ENCODE measurements at places on chromosomes 16 and 17. TPM values are rescaled to one million over a fixed set of nuclear protein-coding genes. Genes with fewer than 3 reads are reported as not detected.

GRCh38 chr16:9238346-9238745 is 146.9 kb downstream of the HAPSTR1 start:
- no peak for DNase-seq

ATP2A3 gene
- total RNA-seq = 264 TPM

GRCh38 chr16:56743840-56744239 is 13.9 kb downstream of the NUP93 start:
- no peak for DNase-seq

DNA sequence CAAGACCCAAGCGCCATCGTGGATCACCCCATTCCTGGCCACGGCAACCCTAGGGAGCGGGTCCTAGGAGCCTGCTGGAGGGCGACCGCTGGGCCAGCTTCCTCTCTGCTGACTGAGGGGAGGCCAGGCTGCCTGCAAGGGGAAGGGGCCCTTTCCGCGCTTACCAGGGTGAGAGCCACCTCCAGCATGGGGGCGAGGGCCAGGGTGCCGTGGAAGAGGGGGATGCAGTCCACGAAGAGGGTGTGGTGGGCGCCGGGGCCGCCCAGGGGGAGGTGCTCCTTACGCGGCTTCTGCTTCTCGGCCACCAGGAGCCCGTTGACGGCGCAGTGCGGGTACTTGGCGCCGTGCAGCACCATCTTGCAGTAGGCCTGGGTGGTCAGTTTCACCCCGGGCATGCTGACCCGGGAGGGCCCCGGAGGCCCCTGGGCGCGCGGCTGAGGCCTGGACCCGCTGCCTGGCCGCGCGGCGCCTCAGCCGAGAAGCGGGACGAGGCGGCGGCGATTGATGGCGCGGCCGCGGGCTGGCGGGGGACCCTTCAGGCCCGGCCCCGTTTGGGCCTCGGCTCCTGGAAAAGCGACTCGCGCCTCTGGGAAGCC is 345 bp downstream of the EMC8 start:
- DNase-seq = peak; percentile 63

DNA sequence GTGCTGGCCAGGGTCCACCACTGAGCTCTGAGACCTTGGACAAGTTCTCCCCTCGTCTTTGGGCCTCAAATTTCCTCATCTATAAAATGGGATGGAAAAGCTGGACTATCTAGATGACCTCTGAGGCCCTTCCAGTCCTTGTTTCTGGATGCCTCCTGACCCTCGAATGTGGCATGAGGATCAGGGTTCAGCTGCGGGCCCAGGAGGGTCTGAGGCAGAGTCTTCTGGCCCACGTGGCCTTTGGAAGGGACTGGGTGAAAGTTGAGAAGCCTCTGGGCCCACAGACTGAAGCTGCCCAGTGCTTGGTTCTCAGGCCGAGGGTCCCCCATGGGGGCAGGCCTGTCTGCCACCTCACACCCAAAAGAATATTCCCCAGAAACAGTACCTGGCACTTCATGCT is 16.9 kb upstream of the MRPS23 start:
- no peak for DNase-seq

SULT1A4 gene
- 2.2 TPM for total RNA-seq

- no peak for DNase-seq
These were observed 34.5 kb downstream of the ZDHHC7 start for GRCh38 chr16:84976644-84977400.

- DNase-seq = peak; percentile 23
These were observed 90.9 kb downstream of the GOSR1 start for GRCh38 chr17:30568117-30568430.

DNA sequence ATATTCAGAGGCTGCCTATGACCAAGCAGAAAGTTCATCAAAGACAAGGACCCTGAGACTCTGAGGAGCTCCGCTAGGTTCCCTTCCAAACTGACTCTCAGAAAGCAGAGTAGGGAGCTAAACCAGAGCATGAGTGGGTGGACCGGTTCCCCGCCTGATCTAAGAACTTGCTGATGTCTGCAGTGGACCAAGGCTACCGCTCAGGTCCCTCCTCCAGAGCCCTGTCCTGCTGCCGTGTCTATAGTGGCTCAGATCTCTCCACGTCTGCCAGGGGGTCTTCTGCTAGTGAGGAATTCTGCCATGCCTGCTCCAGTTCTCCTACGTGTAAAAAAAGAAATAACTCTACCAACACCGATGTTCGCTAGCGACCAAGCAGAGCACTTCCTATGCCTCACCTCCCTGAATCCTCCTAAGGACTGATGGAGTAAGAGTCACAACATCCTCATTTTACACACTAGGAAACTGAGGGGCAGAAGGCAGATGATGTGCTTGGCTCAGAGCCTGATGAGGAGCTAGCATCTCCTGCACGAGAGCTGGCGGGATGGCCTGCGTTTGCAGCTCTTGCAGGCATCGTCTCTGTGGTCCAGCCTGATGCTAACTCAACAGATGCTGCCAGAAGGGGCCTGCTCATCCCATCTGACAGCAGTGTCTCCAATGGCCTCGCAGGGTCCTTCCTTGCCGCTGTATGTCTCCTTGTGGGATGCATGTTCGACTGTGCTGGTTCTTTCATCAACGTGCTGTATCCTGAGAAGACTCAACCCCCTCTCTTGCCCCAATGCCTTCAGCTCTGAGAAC is 265.5 kb downstream of the C16orf95 start:
- no peak for DNase-seq

DNA sequence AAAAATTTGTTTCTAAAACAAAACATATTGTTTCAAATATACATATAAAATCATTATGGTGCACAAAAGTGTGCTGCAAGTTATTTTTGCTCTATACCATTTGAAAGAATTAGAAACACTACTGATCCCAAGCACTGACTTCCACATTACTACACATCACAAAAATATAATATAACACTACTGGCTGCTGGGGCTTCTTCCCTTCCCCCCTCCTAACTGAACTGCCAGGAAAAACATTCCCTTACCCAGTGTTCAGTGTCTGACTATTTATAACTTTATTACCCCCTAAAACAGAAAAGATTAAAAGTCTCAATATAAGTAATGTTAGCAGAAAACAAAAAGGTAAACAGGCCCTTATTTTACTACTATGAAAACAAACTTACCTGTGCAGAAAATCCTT is 36.9 kb downstream of the GPATCH8 start:
- DNase-seq = no peak

DNA sequence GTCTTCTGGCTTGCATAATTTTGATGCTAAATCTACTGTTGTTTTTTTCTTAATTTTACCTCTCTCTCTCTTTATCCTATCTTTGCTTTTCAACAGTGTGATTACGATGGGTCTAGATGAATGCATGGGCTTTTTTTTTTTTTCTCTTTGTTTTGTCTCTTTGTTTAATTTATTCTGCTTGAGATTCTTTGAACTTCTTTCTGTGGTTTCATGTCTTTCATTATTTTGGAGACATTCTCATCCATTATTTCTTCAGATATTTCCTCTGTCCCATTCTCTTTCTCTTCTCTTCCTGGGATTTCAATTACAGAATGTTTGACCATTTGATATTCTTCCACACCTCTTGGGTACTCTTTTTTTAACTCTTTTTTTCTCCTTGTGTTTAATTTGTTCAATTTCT is 52.3 kb downstream of the CCDC182 start:
- DNase-seq = no peak

GRCh38 chr17:3528403-3528851 is 29.2 kb downstream of the TRPV3 start:
- no peak for DNase-seq

DNA sequence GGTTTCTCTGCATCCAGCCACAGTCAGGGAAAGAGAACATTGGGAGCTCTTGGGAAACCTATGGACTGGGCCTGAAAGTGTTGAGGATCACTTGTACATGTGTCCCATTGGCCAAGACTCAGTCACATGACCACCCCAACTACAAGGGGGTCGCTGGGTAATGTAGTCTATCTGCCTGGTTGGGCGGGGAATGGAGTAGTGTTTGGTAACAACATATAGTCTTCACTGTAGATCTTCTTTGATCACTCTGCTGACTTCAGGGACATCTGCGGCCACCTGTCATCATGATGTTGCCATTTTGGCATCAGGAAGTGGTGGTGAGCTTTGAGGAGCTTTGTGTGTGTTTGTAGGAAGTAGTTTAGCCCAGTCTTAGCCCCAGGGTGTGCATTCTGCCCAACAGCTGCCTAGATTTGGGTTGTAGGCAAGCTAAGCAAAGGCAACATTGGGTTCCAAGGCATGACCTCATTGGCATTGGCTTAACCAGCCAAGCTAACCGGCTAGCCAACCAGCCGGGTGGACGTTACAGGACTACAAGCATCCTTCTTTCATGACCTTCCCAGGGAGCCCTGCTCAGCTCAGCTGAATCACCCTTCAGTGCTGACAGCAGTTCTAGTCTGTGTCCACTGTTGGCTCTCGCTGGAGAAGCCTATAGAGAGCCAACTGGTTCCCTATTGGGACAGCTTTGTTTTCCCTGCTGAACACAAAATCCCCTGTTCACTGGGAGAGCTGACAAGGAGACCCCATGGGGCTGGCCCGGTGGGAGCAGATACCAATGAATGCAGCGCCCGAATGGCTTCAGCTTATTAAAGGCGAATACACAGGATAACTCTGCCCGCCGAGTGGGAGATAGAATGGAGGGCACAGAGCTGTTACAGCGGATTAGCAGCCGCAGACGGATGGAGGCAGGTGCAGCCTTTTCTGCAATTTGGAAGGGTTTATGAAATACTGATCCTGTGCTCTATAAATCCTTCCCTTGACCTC is 178.6 kb downstream of the NTN1 start:
- DNase-seq = no peak

DNA sequence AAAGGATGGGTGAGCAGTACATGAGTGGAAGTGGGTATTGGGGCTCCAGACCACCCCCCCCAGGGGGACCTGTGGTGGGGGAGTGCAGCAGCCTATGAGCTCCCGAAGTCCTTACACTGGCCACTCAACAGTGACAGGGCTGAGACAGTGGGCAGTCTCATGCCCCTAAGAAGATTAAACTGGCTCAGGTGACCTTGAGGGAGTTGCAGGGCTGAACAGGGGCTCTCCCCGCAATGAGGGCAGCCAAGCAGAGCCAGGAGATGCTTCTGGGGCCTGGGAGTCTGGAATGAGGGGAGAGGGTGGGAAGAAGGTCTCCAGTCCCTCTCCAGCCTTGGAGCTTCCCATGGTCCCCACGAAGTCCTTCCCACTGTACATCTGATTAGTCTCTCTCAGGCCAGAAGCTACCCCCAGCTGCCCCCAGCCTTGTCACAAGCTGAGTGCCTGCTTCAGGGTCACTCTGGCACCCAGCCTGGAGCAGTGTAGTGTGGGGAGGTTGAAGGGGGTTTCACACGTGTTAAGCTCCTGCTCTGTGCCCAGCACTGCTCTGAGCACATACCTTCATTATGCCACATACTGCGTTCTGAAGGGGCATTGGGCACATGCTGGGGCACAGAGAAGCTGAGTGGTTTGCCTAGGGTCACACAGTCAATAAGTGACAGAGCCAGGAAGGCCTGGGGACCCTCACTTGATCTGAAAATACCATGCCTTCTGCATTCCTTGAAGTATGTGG is 1.0 kb upstream of the CDH16 start:
- DNase-seq = no peak

DNA sequence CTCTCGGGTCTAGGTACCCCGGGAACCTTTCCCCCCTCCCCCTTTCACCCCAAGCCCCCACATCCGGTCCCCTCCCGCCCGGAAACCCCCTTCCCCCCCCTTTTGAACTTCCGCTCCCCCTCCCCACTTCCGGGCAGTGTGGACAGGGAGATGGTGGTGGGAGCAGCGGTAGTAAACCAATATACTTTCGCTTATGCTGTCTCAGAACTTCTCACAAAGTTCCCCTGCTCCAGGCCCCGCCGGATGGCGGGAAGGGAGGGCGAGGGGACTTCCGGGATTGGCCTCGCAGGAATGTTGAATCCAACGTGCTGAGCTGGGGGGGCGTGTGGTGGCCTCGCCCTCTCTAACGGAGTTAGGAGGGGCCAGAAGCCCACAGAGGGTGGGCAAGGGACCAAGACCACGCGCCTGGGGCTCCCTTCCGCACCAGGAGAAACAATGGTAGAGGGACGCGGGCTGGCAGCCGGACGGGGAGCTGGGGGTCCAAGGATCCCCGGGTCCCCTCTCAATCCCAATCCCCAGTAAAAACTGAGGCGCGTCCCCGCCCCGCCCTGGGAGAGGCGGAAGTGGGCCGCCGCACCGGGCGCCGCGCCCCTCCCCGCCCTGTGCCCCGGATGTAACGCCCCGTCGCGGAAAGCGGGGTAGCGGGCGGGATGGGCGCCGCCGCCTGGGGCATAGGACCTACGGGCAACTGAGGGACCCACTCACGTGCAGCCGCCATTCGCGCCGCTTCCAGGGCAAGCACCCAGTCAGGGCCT is 742 bp downstream of the PFN1 start:
- peak; percentile 87 for DNase-seq

DNA sequence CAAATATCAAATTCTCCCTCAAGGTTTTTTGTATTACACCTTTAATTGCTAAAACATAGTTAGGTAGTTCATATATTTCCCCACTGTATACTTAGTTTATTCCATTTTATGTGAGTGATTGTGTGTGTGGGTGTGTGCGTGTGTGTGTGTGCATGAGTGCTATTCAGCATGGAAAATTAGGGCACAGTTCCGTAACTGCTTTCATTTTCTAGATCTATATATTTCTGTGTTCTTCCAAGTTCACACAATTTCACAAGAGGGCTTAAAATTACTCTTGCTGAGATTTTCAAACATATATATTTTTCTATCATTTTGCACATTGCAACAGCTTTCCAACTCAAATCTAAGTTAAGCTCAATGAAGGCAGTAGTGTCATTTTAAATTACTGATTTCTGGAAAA is 782.9 kb upstream of the SOX9 start:
- no peak for DNase-seq

ASPA gene
- total RNA-seq = not detected

RDM1 gene
- 13.5 TPM for total RNA-seq

MT1E gene
- total RNA-seq = 54.1 TPM

- peak; percentile 70 for DNase-seq
These were observed 4.7 kb downstream of the KCTD5 start for GRCh38 chr16:2686912-2687507.

PRRT2 gene
- 0.85 TPM for total RNA-seq

DNA sequence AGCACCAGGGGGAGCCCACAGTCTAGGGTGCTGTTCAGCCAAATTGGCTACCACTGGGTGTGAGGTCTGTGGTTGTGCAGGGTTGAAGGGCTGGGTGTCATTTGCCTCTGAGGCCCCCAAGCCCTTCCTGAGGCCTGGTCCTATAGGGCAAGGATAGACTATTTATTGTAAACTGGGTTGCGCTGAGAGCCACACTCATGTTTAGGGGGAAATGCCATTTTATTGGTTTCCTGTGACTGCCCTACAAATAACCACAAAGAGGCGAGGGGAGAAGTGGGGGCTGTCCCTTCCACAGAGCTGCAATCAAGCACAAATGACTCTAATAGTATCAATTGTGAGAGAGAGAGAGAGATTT is 3.6 kb upstream of the ZCCHC14 start:
- no peak for DNase-seq

CD300LG gene
- total RNA-seq = not detected

DNA sequence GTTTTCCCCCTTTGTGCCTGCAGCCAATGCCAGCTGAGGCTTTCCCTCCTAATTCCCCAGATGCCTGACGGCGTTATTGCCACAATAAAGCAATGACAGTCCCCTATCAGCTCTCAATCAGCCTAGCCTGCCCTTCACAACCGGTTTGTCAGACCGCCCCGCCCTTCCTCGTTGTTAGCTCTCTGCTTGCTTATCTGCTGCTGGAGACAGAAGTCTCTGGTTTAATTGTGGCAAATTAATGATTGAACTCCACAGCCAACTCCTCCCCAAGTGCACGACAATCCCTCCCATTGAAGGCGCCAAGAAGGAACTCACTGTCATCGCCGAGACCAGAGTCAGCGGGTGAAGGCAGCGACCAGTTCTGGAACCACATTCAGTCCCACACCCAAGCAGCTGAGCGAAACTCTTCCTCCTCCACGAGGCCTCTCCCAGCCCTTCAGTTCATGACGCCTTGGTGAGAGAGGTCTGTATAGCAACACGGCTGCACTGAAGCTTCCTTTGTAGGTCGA is 474.4 kb downstream of the SLC39A11 start:
- DNase-seq = peak; percentile 42

GRCh38 chr17:32142857-32143526 is 690 bp downstream of the RHOT1 start:
- DNase-seq = peak; percentile 54

All from activated CD8-positive, alpha-beta memory T cell treated with anti-CD3 and anti-CD28 coated beads, Interleukin-2, amount 10 ng/mL, durations not matched to agents 7 days and 5 days (primary cell).